Activated CD8-positive, alpha-beta T cell treated with anti-CD3 and anti-CD28 coated beads, Interleukin-2, amount 10 ng/mL, durations not matched to agents 7 days and 5 days (primary cell): ENCODE measurements at places on chromosomes 5 and 9.

DNA sequence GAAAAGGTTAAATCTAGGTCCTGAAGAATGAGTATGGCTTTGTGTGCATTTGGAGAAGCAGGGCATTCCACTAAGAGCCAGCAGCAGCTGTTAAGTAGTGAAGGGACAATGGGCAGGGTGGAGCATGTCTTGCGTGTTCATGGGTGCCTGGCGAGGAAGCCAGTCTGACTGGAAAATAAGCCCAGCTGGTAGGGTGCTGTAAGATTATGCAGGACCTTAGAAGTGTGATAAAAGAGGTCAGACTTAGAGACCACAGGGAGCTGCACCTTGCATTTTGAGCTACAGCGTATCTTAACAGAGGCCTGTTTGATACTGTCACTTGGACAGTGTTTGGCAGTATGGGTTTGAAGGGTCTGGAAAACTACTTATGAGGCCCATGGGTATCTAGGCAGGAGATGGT, 131.7 kb upstream of the ELL2 start:
- DNase-seq = no peak

GRCh38 chr9:38685535-38685934, 34.4 kb downstream of the FAM240B start:
- no peak for DNase-seq

GRCh38 chr9:133349965-133350616, 2.1 kb downstream of the RPL7A start:
- DNase-seq = no peak

- DNase-seq = no peak
Observed at GRCh38 chr9:129720865-129721545, 31.8 kb downstream of the PTGES start.

DNA sequence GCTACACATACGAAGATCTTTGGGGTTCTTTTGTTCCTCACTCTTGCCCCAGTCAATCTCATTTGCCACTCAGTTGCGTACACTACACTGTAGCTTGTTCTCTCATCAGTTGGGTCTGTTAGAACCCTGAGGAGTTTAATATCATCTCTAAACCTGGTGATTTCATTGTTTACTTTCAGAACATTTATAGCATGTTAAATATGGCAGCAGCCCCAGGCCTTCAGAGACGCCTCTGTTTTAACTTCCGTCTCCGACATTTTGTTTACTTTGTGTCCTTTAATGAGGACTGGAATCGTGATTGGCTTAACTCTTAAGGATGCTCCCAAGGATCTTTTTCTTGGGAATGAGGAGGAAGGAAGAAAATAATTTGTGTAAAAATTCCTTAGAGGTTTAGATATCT, 510.1 kb downstream of the NR2F1-AS1 start:
- DNase-seq = no peak

- DNase-seq = no peak
Observed at GRCh38 chr5:40746703-40747102, 9.1 kb downstream of the TTC33 start.

- no peak for DNase-seq
Observed at GRCh38 chr5:87686975-87687374, 274.2 kb upstream of the CCNH start.

DNA sequence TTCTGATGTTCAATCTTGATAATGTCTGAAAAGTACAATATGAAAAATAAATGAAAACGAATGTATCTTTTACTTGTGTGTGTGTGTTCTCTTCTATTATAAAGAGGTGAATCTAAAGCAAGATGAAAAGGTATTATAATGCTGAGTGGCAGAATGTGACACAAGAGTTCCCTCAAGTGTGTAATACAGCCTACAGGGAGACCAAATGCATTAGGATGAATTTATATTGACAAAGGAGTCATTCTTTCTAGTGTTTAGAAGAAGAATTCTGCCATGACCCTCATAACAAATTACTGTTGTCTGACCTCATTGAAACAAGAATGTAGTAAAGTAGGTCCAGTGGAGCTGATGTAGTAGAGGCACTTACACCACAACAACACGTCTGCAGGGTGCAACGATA, 1119.0 kb upstream of the CDH10 start:
- DNase-seq = no peak

GRCh38 chr9:79796411-79796810, 224.6 kb downstream of the TLE4 start:
- DNase-seq = no peak

DNA sequence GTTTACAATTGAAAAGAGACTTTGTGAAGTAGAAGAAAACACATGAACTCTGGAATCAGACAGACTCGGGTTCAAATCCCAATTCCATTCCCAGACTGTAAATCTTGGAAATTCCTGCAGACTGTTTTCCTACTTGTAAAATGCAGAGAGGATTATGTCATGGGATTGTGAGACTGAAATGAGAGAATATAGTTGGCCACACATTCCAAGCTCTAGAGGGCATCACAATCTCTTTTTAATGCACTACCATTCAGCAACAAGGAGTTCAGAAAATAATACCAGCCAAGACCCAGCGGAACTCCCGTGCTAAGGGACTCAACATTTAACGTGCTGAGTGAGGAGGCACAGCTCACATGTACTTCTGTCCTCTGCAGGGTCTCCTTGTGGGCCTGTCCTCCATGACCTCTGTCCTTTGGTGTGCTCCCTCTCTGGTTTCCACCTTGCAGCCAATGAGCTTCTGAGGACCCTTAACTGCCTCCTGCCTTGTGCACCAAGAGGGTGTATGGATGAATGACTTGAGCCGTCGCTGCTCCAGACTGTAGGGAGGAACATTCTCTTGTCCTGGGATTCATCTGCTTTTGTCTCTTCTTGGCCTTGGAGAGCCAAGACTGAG, 263.5 kb downstream of the NTRK2 start:
- no peak for DNase-seq

GRCh38 chr5:66945389-66946349, 250.9 kb downstream of the CD180 start:
- DNase-seq = no peak

DNA sequence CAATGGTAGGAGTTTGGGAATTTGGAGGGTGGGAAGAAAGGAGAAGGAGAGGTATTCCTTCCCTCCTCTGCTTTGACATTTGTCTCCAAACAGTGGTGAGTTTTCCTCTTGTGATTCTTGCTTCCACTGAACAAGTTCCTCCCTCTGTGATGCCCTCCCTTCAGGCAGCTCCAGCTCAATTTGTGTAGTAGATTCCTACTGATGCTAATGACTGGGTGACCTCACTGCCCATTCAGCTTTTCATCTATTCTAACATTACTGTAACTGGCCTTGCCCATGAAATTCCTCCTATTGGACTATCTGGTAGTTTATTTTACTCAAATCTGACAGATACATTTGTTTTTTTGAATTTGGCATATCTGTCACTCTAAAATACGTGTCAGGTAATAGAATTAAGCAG, 121.4 kb downstream of the NFIB start:
- DNase-seq = no peak

GRCh38 chr5:78771260-78772205, 123.0 kb upstream of the LHFPL2 start:
- no peak for DNase-seq

DNA sequence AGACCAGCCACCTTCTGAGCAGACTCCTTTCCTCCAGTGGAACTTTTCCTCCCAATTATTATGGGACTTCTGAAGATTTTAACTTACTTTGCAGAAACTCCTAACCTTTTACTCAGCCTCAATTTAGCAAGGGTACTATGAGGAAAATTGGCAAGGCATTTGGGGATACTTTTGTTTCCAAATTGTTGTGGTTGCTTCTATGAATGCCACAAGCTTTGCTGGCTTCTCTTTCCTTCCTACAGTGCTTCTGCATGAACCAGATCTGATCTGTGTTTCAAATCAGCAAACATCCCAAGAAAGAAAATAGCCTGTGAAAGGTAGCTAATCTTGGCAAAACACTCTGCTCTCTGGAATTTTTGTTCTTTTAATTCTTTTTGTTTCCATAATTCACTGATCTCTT, 57.3 kb upstream of the TAF11L2 start:
- DNase-seq = no peak

DNA sequence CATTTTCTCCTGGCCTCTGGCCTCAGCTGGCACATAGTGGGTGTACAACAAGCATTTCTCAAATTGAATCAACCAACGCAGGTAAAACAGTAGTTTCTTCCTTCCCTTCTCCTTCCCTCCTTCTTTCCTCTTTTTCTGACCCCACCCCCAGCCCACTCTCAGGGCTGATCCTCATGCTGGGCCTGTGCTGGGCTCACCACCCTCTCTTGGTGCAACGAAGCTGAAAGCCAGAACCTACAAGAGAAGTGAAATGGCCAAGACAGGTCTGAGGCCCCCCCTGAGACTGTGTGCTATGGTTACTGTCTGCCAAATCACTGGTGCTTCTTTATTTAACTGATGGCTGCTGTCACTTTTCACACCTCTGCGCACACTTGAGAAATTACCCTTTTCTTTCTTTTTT, 53.0 kb upstream of the BOD1 start:
- no peak for DNase-seq

- DNase-seq = no peak
Observed at GRCh38 chr5:163789870-163790269, 284.5 kb downstream of the MAT2B start.

GRCh38 chr9:87643107-87643650, 82.7 kb upstream of the CTSL start:
- no peak for DNase-seq

GRCh38 chr9:107734256-107735013, 244.9 kb upstream of the KLF4 start:
- no peak for DNase-seq

GRCh38 chr9:70046274-70047070, 2.8 kb downstream of the MAMDC2 start:
- DNase-seq = no peak

- DNase-seq = no peak
Observed at GRCh38 chr5:78113689-78114264, 180.7 kb downstream of the AP3B1 start.

- no peak for DNase-seq
Observed at GRCh38 chr5:173901705-173902104, 13.6 kb downstream of the CPEB4 start.

- no peak for DNase-seq
Observed at GRCh38 chr5:35124932-35125331, 77.2 kb upstream of the AGXT2 start.

- DNase-seq = no peak
Observed at GRCh38 chr5:133406208-133406976, 205.9 kb downstream of the FSTL4 start.

- peak; percentile 72 for DNase-seq
Observed at GRCh38 chr9:20941174-20941690, 90.2 kb downstream of the HACD4 start.

DNA sequence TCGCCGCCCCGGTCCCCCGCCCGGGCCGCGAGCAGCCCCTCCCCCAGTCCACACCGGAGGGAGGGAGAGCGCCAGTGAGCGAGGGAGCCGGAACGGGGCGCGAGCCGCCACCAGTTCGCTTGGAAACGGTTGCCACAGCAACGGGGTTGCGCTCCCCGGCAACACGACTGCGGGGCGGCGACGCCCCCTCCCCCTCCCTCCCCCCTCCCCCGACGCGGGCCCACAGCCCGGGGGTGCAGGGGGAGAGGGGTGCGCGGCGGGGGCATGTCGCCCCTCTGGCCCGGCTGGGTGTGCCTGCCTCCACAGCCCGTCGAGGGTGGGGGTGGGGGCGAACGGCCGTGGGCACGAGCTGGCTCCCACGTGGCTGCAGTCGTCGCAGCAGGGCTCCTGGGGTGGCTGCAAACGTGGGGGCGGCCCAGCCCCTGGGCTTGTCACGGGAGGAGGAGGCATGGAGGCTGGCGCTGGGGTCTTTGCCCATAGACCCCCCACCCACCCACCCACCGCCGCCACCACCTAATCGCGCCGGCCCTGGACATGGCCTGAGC, 524 bp downstream of the PRR7 start:
- DNase-seq = peak; percentile 81

GRCh38 chr5:68215898-68216244, 315 bp downstream of the PIK3R1 start:
- DNase-seq = peak; percentile 86

- no peak for DNase-seq
Observed at GRCh38 chr5:107365320-107366109, 305.2 kb downstream of the EFNA5 start.

DNA sequence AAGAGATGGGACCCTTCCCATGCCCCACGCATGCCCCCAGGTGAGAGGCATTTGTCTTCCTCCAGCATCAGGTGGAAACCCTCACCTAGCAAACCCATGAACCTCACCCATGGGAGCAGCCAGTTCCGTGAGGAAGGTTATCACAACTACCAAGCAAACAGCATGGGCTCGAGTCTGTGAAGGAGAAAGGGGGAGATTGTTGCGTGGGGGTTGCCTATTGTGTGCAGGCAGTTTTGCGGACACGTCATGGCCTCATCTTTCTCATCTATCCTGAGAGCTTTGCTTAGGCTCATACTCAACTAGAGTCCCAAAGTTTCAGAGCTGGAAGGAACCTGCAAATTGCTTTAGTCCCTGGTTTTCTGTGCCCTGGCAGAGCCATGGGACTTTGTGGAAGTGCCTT, 73.6 kb upstream of the TGFBR1 start:
- DNase-seq = no peak

DNA sequence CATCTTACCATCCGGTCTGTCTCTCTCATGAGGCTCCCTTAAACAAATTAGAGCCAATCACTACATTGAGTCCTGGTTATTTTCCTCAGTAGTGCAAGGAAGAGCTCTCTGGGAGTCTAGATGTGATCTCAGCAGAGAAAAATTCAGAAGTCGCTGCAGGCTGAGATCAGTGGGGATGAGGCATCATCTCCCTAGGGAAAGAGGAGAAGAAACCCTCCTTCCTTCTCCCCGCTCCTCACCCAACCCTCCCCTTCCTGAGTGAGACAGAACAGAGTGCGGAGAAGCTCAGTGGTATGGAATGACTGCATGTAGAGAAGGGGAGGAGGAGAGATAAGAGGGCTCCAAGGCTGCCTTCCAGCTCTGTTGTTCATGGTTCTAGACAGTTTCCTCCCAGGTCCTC, 80.5 kb downstream of the PAPPA start:
- no peak for DNase-seq

- DNase-seq = no peak
Observed at GRCh38 chr5:103441523-103441922, 121.1 kb downstream of the NUDT12 start.

- DNase-seq = peak; percentile 58
Observed at GRCh38 chr5:128213340-128213739, 129.8 kb downstream of the SLC12A2 start.

GRCh38 chr9:33148367-33149014, 18.6 kb downstream of the B4GALT1 start:
- DNase-seq = no peak

DNA sequence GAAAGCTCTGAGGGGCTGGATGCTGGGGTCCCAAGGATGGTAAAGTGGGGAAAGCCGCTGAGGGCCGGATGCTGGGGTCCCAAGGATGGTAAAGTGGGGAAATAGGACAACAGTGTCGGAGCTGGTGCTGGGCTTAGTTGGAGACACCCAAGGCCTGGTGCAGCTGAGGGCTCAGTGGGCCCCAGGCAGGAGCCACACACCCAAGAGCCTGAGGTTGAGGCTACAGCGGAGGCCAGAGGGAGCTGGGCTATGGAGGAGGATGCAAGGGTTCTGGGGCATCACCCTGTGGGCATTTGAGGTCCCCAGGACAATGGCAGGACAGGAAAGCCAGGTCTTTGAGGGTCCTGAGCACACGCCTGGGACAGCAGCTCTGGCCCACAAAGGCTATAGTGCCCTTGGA, 19.1 kb upstream of the SLC9A3 start:
- DNase-seq = no peak

- no peak for DNase-seq
Observed at GRCh38 chr5:27316271-27316650, 277.9 kb upstream of the CDH9 start.
